Kidney epithelial cell (primary cell): ENCODE measurements at places on chromosomes 6 and 20. TPM values are rescaled to one million over a fixed set of nuclear protein-coding genes. Genes with fewer than 3 reads are reported as not detected.
A peak's percentile ranks its signal among the peaks of the same experiment; 100 is the strongest.

- DNase-seq, result no peak
Observed at GRCh38 chr6:67292169-67292568, 1342.9 kb upstream of the ADGRB3 start.

DNA sequence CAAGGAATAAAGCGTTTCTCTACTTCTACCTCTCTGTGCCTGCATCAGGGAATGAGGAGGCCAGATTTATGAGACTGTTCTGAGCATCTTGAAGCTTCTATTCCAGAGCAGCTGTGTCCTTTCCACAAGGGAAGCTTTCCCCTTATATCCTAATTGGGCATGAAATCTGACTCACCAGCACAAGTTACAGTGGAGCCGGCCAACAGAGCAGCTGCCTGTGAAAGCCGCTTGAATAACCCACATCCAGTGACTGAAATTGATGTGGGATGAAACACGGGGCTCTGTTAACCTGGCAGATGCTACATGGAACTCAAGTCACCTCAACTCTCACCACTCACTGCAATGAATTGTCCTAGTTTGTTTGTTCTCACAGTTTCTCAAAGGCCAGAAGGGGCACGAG lies 400.3 kb downstream of the TFAP2A start:
- peak; percentile 16 for DNase-seq

DNA sequence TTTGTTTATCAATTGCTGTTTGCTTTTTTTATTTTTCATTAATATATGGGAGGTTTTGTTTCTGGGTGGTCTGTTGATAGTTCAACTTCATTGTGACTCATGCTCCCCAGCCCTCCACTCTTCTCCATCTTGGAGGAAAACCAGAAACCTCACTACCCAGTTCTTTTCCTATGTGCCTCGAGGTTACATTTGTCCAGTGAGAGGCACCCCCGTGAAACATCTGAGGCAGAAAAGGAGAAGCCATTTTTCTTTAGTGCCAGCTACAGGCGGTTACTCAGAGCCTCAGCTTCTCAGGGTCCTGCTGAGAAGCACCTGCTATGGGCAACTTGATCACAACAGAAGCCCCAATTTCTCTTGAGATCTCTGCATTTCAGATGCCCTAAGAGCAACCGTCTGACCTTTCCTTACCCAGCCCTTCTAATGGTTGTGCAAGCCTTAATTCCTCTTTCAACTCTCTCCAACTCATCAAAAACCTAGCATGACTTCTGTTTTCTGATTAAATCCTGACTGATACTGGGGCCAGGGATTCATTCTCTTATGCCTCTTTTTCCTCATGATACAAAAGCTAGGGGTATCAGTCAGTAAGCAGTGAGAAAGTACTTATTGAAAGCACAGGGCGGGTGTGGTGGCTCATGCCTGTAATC lies 144.6 kb downstream of the ELOVL4 start:
- no peak for DNase-seq

DNA sequence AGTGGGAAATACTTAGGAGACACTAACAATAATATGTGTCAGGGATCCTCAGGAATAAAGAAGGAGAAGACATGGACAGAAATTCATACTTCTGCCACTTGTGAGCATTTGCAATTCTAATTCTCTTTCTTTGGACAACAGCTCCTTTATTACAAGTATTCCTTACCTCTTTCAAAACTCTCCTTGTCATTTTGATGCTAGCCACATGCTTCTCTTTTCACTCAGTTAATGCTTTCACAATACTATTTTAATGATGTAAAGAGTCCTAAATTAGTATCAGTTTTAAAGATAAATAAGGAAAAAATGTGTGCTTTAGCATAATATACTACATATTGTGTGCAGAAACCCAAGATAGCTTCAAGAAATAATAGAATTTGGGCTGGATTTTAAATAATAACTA lies 62.5 kb downstream of the AHI1 start:
- DNase-seq, result no peak

DNA sequence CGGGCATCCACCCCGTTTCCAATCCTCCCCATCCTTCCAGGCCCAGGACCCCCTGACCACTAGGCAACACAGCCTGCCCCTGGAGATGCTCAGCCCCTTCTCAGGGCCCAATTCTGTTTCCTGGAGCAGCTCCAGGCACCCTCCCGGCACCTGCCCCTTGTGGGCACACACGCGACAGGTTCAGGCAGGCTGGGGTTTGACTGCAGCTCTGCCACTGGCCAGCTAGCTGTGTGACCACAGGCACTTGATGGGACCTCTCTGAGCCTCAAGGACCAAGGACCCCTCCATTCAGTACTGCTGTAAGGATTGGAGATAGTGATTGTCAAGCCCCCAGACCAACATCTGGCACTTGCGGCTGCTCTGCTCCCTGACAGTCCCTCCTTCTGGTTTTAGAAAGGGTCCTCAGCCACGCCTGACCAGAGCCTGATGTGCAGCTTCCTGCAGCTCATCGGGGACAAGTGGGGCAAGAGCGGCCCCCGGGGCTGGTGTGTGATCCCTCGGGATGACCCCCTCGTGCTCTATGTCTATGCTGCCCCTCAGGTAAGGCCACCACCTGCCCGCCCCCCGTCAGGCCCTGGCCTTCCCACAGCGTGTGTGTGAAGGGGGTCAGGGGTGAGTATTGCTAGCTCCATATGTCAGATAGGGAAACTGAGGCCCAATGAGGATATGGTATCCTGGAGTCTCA lies 21.7 kb downstream of the FGD2 start:
- DNase-seq, result no peak

GRCh38 chr6:78324213-78324612 lies 543.1 kb upstream of the IRAK1BP1 start:
- no peak for DNase-seq

DNA sequence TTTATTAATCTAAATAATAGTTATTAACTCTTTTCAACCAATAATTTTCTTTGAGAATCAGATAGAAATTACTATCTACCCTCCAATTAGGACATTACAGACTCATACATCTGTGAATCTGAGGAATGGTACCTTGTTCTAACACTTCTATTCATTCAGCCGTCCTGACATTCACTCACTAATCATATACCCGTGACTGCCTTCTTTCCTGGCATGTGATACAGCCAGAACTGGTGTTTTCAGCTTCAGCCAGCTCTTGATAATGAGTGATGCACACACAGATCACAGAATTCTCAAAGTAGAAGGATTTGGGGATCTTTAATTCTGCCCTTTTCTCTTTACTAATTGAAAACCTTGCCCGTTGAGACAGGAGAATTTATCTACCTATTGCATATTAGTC lies 499.9 kb downstream of the UTRN start:
- no peak for DNase-seq

DNA sequence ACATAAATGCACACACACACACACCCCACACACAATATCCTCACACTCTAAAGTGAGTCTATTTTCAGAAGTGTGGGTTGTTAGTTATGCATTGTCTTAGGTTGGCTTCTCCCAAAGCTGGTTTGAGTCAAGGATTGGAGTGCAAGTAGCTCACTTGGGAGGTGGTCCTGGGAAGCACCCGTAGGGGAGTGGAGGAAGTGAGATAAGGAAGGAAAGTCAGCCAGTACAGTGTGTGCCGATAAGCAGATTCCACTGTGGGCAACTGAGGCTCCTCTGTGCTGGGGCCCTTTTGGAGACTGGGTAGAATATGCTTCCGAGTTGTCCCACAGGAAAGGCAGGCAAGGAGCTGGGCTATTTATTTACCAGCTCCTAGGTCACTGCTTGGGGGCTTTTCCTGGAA lies 67.2 kb downstream of the PLCB4 start:
- no peak for DNase-seq

DNA sequence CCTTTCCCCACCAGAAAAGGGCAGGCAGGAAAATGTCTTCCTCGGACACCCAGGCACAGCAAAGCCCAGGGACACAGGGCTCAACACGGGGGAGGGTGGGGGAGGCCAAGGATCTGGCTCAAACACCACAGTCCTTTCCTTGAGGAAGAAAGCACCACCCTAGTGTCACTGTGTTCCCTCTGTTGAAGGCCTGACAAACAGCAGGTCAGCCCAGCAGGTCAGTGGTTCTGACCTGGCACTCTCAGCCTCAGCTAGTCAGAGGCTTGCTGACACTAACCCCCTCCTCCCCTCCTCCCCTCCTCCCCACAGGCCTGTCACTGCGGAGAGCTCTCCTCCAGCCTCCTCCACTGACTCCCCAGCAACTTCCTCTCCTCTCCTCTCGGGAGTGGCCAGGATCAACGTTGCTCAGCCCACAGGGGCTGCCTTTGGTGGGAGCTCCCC lies 239.6 kb downstream of the LRFN2 start:
- DNase-seq, result no peak

GRCh38 chr20:24698189-24698588 lies 228.8 kb downstream of the SYNDIG1 start:
- no peak for DNase-seq

- DNase-seq, result no peak
Observed at GRCh38 chr20:49999329-49999728, 16.5 kb downstream of the SNAI1 start.

GRCh38 chr20:12056839-12057238 lies 139.1 kb downstream of the BTBD3 start:
- no peak for DNase-seq

DNA sequence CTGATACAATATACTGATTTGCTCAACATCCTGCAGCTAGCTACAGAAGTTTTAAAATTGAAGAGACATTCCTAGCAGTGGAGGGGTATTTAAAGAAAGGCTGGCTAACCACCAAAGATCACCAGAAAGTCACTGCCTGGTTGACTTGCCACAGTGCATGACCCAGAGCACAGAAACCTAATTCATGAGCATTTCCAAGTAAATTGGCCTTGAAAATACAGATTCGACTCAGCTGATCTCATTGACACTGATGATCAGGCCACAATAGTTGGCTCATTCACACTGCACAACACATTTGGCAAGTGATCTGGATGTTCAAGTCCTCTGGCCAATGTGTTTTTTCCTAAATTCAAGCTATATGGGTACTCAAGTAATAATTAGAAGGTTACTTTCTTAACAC lies 13.3 kb upstream of the TDRD6 start:
- no peak for DNase-seq

- DNase-seq, result no peak
Observed at GRCh38 chr6:64299176-64299575, 663.6 kb downstream of the PHF3 start.

The RWDD1 gene
- total RNA-seq, result 36.8 and 38.6 TPM in 2 replicates

The NMBR gene
- not detected in 2 replicates for total RNA-seq

The LY6G6F gene
- not detected in 2 replicates for total RNA-seq
